ENCODE measurements at places on chromosomes 11 and 22. TPM values are rescaled to one million over a fixed set of nuclear protein-coding genes. Genes with fewer than 3 reads are reported as not detected.

Gene OR8U1
- not detected for total RNA-seq

Gene GGTLC2
- total RNA-seq, result not detected

Gene PKP3
- 0.42 TPM for total RNA-seq

Gene APOA1
- total RNA-seq, result not detected

DNA sequence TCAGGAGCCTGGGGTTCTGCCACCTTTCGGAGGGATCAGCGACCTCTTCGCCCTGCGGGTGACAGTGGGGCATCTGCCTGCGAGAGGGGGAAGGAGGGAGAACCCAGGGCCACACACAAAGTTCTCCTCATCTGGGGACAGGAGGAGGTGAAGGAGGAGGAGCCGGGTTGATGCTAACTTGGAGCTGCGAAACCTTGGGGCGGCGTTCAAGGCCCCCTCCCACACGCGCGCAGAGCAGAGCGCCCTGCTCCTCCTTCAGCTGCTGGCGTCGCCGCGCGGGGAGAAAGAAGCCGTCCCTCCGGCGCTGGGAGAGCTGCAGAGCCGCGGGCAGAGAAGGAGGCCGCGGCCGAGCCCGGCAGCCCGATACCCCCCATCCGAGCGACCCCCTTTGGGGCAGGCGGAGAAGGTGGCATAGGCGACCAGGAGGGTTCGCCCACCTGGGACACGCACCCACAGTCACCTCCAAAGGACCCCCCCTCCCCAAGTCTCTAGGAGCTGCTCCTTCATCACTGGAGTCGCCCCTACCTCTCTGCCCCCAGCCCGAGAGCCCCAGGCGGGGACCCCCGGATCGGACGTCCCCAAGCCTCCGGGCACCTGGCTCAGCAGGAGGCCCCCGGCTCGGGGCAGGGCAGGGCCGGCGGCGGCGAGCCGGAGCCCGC lies at the start of gene RASD2:
RASD2 (plus strand) TSS at position 237 of the 659 bp plus-strand sequence. CDS start 5,979 bp downstream, outside the sequence.
- DNase-seq, result peak; percentile 60
- H3K36me3 ChIP-seq, result no peaks in the 10 kb centered on the region
- H3K4me3 ChIP-seq, result peak within 1 kb of the TSS; percentile 13
- no peaks in the 10 kb centered on the region for H3K4me1 ChIP-seq
- no peak within 1 kb of the TSS for H3K27ac ChIP-seq

DNA sequence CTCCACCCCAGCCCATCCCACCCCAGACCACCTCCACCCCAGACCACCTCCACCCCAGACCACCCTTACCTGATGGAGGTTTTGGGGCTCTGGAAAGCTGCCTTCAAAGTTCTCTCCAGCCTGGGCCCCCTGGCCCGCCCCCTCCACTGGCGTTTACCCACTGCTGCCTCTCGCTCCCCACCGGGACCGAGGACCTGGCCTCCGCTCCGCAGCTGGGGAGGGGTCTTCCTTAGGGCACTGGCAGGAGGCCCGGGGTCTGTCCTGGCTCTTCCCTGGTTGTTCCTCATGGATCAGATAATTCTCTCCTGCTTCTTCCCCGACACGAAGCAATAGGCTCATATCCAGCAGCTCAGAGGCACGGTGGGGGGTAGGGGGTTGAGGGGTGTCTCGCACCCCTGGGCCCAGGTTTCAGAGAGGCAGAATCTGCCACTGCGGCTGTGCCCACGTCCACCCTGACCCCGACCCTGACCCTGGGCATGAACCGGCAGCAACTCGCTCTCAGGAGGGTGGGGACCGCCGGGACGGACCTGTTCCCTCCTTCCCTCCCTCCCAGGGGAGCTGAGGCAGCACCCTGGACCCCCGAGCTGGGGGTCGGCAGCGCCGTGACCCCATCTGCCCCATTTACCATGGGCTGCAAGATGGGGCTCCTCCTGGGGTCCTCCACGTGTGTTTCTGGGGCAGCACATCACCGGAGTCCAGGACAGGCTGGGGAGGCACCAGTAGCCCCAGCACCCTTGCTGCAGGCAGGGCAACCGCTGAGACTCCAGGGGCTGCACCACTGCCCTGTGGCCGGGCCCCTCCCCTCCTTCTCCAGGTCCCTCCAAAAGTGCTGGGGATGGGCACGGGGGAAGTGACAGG lies 12.9 kb downstream of the KRTAP5-5 start:
- no peak overlapping the region for H3K4me3 ChIP-seq
- no peaks in the 10 kb centered on the region for H3K4me1 ChIP-seq
- DNase-seq, result no peak
- no peak overlapping the region for H3K27ac ChIP-seq
- no peaks in the 10 kb centered on the region for H3K27me3 ChIP-seq
- no peaks in the 10 kb centered on the region for H3K36me3 ChIP-seq

DNA sequence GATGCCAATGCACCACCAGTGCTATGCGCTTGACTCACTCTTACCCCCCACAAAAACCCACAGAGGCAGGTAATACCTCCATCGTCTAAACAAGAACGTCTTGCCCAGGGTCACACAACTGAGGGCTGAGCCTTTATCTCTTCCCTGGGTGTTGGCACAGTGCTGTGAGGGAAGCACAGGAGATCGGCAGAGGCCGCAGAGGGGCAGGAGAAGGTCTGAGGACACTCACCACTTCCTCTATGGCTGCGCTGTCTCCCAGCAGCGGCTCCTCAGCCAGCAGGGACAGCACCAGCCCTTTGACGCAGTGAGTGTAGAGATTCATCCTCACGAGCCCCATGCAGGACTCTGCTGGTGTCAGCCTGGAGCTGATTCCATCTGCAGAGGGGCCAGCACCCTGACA lies 19.9 kb downstream of the HPS4 start:
- H3K27ac ChIP-seq, result no peak overlapping the region
- no peak overlapping the region for H3K4me3 ChIP-seq
- no peaks in the 10 kb centered on the region for H3K4me1 ChIP-seq
- DNase-seq, result no peak
- peaks cover 15% of the 10 kb centered on the region for H3K36me3 ChIP-seq
- no peaks in the 10 kb centered on the region for H3K27me3 ChIP-seq

DNA sequence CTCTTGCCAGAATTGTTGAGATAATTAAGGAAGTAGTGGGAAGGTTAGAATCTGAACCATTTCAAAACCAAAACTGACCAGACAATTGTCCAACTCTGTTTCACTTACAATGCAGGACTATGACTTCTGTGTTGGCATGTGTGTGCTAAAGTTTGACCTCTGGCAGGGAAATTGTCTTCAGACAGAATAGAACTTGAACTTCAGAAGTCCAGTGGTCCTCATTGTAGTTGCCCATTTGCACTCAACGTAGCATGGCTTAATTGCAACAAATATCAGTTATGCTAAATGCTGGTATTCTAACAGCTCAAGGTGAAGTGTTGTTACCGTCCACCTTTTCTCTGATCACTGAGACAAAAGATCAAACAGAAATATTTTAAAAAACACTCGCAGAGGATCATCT lies 47.2 kb downstream of the BLID start:
- no peaks in the 10 kb centered on the region for H3K27me3 ChIP-seq
- no peak for DNase-seq
- no peak overlapping the region for H3K4me3 ChIP-seq
- no peak overlapping the region for H3K27ac ChIP-seq

DNA sequence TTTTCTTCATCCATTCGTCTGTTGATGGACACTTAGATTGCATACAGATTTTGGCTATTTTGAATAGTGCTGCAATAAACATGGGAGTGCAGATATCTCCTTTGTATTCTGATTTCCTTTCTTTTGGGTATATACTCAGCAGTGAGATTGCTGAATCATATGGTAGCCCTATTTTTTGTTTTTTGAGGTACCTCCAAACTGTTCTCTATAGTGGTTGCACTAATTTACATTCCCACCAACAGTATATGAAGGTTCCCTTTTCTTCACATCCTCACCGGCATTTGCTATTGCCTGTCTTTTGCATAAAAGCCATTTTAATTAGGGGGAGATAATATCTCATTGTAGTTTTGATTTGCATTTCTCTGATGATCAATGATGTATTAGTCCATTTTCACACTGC lies 96.1 kb downstream of the PRR5L start:
- no peak overlapping the region for H3K27ac ChIP-seq
- DNase-seq, result no peak
- no peaks in the 10 kb centered on the region for H3K4me1 ChIP-seq

GRCh38 chr11:29061452-29061851 lies 953.3 kb downstream of the METTL15 start:
- no peak overlapping the region for H3K27ac ChIP-seq
- H3K4me3 ChIP-seq, result no peak overlapping the region
- no peaks in the 10 kb centered on the region for H3K36me3 ChIP-seq
- H3K4me1 ChIP-seq, result no peaks in the 10 kb centered on the region

DNA sequence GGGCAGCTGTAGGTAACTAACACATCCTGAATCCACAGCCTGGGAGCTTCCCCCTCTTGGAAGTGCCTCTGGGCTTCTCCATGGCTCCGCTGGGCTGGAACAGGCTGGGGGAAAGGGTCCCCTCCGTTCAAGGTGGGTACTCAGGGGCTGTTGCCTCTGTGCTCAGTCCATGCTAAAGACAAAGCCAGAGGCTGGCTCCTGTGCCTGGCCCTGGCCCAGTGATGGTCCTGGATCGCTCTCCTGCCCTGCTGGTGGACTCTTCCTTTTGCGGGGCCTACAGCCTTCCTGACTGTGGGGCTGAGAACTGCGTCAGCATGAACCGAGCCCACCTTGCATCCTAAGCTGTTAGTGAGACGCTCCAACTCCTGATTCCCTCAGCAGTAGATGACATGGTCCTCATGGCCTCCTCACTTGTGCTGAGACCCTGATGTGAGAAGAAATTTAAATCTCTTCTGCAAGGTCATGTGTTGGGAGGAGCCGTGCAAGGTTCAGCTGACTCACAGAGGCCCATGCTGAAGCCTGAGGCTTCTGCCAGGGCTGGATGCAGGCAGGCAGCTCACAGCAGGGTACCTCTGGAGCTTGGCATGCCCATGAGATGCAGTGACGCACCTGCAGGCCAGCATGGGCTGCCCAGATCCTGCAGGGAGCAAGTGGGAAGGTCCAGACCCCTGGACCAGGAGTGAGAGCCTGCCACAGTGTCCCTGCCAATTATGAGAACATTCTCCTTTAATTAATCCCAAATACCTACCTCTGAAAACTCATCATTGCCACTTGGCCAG lies 1285.5 kb downstream of the TBC1D22A start:
- H3K4me3 ChIP-seq, result no peak overlapping the region
- H3K36me3 ChIP-seq, result no peaks in the 10 kb centered on the region
- H3K27me3 ChIP-seq, result no peaks in the 10 kb centered on the region

GRCh38 chr11:123545726-123546270 lies 108.6 kb downstream of the SCN3B start:
- no peaks in the 10 kb centered on the region for H3K36me3 ChIP-seq
- no peak for DNase-seq
- H3K4me1 ChIP-seq, result no peaks in the 10 kb centered on the region
- H3K4me3 ChIP-seq, result no peak overlapping the region

- H3K27ac ChIP-seq, result no peak overlapping the region
- H3K4me1 ChIP-seq, result no peaks in the 10 kb centered on the region
- H3K36me3 ChIP-seq, result no peaks in the 10 kb centered on the region
- no peak for DNase-seq
These were observed 121.0 kb downstream of the SLC1A2 start for GRCh38 chr11:35298369-35298768.

DNA sequence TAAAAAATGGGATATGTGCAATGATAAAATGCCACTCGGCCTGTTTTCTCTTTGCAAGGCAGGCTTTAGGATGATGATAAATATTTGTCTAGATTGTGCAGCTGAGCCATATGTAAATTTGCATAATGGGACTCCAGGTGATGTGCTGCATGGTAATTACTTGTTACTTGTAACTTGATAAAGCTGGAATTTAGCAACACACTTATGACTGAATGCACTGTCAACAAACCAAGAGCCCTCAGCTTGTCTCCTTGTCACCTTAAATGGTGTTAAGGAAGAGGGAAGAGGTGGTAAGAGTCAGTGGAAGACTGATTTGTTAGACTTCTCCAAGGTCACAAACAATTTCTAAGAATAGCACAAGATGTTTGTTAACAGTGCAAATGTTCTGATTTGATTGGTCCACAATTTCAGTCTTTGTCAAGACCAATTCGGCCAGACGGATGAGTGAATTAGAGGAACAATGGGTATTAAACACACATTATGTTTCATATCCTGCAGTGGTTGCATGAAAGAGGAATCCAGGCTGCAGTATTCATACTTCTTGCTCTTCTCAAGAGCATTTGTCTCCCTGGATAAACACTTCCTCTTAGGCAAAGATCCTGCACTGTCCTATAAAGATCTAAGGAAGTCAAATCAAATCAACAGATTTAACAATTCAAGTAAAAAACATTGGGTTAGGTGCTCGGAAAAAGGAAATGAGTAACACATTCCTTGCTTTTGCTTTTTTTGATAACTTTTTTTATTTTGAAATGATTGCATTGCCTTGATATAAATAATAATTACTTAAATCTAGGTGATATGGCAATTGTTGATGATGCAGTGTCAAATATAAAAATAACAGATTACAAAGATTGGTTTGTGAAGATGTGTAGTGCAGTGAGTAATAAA lies 448.3 kb upstream of the DDI1 start:
- no peak for DNase-seq
- H3K4me3 ChIP-seq, result no peak overlapping the region
- peaks cover 2% of the 10 kb centered on the region for H3K4me1 ChIP-seq
- no peaks in the 10 kb centered on the region for H3K27me3 ChIP-seq

GRCh38 chr11:44079376-44079775 lies 13.3 kb downstream of the ACCS start:
- DNase-seq, result no peak
- H3K27me3 ChIP-seq, result no peaks in the 10 kb centered on the region
- H3K27ac ChIP-seq, result no peak overlapping the region

DNA sequence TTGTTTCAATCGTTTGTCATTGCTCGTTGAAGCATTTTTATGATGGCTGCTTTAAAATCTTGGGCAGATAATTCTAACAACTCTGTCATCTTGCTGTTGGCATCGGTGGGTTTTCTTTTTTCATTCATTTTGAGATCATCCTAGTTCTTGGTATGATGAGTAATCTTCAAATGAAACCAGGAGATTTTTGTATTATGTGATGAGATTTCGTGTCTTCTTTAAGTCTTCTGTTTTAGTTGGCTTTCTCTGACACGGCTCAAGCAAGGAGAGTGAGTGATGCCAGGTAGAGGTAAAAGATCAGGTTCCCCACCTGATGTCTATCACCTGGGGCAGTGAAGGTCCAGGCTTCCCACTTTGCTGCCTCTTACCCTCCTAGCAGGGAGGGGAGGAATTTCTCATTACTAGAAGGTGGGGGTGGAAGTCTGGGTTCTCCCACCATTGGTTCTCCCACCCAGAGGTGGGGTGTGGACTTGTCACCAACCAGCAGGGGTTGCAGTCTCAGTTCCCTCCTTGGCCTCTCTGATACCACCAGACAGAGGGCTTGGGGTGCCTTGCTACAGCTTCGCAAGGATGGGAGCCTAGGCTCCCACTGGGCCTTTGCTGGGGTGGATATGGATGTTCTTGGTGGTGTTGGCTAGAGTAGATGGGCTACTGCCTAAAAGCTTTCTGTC lies 12.9 kb downstream of the CDC45 start:
- H3K36me3 ChIP-seq, result no peaks in the 10 kb centered on the region
- no peak overlapping the region for H3K4me3 ChIP-seq
- H3K27ac ChIP-seq, result no peak overlapping the region
- H3K4me1 ChIP-seq, result peaks cover 2% of the 10 kb centered on the region
- no peak for DNase-seq
